Keratinocyte (primary cell): ENCODE measurements at places on chromosomes 11 and 22. TPM values are rescaled to one million over a fixed set of nuclear protein-coding genes. Genes with fewer than 3 reads are reported as not detected.

Gene PATE2
- not detected in 3 replicates for polyA plus RNA-seq

Gene OR52A1
- polyA plus RNA-seq: not detected in 3 replicates

Gene NAALAD2
- polyA plus RNA-seq: not detected in 3 replicates

Gene CHRDL2
- polyA plus RNA-seq: not detected in 3 replicates

Gene MAJIN
- polyA plus RNA-seq: 0.09 TPM in 1 of 3 replicates, not detected in the others

Gene DDIAS
- polyA plus RNA-seq: 2.2 to 8.7 TPM (median 8.1 TPM) in 3 replicates

Gene POTEH
- polyA plus RNA-seq: not detected in 3 replicates

Gene DUSP8
- 0.58 to 1.7 TPM (median 1.3 TPM) in 3 replicates for polyA plus RNA-seq

Gene MFNG
- 4.1 to 5.9 TPM (median 5.8 TPM) in 3 replicates for polyA plus RNA-seq

Gene F2
- not detected in 3 replicates for polyA plus RNA-seq

Gene GLB1L3
- 2.2 to 4.6 TPM (median 3.0 TPM) in 3 replicates for polyA plus RNA-seq
